ENCODE measurements at places on chromosomes 2 and 18.

DNA sequence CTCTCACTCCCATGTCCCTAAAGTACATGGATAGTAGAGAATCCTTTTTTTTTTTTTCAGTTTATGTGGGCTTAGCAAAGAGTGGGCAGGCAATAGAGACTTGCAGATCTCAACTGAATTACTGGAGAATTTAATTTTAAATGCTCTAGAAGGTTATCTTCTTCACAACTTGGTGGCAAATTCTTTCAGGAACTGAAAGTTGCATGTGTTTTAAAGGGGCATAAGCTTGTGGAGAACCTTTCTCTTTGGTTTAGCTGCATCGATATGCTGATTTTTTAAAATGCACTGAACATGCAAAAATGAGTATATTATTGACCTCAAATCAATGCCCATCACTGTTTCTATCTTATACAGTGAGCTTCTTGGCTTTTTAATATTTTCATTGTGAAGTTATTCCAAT lies 24.9 kb upstream of the GALNT3 start:
- no peak for DNase-seq

DNA sequence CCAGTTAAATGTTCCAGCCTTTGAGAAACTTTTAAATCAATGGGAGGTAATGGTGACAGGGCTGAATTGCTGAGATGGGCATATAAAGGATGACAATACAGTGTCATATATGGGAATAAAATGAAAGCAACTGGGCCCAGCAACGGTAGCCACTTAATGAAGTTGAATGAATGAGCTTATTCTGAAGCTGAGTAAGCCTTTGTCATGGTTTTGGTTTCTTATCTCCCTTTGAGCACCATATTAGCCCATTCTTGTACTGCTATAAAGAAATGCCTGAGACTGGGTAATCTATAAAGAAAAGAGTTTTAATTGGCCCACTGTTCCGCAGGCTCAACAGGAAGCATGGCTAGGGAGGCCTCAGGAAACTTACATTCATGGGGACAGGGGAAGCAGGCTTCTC lies 3.5 kb upstream of the THUMPD2 start:
- no peak for DNase-seq

DNA sequence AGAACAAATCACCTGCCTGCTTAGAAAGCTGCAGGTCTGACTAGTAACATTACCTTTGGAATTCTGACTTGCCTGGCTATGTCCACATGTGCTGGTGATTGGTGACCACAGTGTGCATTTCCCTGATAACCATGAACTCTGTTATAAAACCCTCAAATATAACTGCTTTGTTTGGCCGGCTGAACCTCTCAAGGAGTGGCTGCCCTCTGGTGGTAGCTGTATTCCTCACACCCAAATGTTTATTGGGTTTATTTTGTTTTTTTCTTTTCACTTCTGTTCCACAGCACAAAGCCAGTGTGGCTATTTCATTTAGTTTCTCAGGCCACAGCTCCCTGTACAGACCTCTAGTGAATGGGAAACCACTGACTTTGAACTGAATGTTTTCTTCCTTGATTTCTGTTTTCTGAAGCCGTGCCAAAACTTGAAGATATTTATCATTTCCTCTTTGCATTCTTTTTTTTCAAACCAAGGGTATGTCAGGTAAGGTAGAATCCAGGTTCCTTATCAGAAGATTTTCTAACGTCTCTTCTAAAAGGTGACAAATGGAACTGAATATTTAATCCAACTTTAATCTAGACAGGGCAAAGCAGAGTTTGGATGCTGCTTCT lies 549.0 kb upstream of the VRK2 start:
- no peak for DNase-seq

GRCh38 chr18:28204154-28204553 lies 27.2 kb upstream of the CDH2 start:
- no peak for DNase-seq

- no peak for DNase-seq
Measured at GRCh38 chr2:127011796-127012195, 95.2 kb downstream of the BIN1 start.
